Prostate gland (tissue), 2 donors: ENCODE measurements at places on chromosomes 11 and 22.

DNA sequence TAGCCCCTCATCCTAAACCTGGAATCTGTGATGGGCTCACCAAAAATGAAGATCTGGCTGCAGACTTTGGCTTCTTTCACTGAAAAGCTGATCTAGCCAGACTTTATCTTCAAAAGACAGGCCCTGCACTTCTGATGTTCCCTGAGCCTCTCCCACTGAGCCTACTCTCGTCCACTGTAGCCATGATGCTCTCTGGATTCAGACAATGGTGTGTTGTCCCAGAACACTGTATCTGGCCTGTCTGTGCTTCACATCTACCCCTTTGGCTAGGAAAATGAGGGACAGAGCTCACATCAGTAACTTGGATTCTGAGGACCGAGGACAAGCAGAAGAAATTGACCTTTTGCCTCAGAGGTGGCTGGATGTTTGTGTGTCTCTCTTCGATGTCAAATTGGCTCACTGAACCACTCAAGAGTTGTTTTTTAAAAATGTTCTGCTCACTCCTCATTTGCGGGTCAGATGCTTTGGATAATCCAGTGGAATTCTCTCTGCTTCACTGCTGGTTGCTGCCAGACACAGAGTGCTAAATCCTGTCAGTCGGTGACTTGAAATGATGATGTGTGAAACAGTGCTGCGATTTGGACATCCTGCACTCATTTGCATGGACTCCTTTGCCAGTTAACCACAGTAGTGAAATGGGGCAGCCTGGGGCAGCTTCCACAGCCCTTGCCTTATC, 67.5 kb downstream of the ARFGAP2 start:
- no peak for DNase-seq
- H3K27me3 ChIP-seq: no peaks in the 10 kb centered on the region
- no peak overlapping the region for H3K27ac ChIP-seq
- H3K4me3 ChIP-seq: no peak overlapping the region

DNA sequence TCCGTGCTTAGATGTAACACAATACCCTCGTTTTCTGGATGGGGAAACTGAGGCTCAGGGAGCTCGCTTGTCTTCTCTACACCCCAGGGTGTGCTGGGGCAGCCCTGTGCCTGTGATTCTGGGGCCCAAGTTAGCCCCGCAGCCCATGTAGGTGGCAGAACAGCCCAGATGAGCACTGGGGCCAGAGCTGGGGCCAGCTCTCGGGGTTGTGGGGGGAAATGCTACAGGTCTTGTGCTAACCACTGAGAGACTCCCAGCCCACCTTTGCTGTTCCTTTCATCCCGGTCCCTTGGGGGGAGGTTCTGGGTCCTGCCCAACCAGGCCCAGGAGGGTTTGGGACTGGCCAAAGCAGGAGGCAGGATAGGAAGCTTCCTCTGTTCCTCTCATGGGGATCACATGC, 13.5 kb downstream of the MYEOV start:
- H3K36me3 ChIP-seq: no peaks in the 10 kb centered on the region
- H3K4me1 ChIP-seq: no peaks in the 10 kb centered on the region
- DNase-seq: no peak
- no peaks in the 10 kb centered on the region for H3K27me3 ChIP-seq

DNA sequence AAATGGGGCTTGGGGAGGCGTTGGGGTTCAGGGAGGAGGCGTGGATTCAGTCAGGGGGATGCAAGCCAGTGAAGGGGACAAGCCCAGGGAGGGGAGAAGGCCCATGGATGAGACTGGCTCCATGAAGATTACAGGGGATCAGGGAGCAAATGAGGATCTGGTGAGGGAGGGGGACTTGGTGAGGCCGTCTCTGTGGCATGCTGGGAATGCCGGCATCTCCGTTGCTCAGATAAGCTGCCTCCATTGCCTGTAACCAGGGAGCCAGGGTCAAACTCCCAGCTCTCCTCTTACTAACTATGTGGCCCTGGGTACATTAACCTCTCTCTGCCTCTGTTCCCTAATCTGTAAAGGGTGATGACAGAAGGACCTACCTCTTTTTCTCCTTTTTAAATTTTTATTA, 38.7 kb downstream of the TPBGL start:
- no peak for DNase-seq
- H3K4me3 ChIP-seq: no peak overlapping the region
- no peaks in the 10 kb centered on the region for H3K4me1 ChIP-seq
- no peak overlapping the region for H3K27ac ChIP-seq
- no peaks in the 10 kb centered on the region for H3K27me3 ChIP-seq
- H3K36me3 ChIP-seq: peaks cover 11% of the 10 kb centered on the region

DNA sequence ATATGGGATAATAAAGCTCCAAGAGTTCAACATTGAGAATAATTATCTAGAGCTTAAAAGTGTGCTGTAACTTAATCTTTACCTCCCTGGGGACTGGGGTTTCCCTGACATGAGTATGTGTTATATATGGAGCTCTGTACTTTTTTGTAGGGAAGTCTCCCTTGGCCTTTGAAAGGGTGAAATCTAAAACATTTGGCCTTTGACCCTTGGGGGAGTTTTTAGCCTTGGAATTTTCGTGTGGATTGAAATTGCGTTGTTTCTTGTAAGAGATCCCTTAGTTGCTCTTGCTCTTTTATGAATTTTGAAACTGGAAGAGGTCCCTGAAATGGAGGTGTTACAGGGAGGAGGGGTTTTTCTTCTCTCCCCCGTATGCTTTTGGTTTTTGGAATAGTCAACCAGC, 450.0 kb downstream of the NELL1 start:
- H3K36me3 ChIP-seq: no peaks in the 10 kb centered on the region
- no peaks in the 10 kb centered on the region for H3K27me3 ChIP-seq
- no peaks in the 10 kb centered on the region for H3K4me1 ChIP-seq
- no peak overlapping the region for H3K4me3 ChIP-seq
- H3K27ac ChIP-seq: no peak overlapping the region

GRCh38 chr22:39898997-39899396, 1.9 kb upstream of the GRAP2 start:
- no peaks in the 10 kb centered on the region for H3K27me3 ChIP-seq
- no peak for DNase-seq
- no peak overlapping the region for H3K4me3 ChIP-seq
- no peaks in the 10 kb centered on the region for H3K4me1 ChIP-seq

DNA sequence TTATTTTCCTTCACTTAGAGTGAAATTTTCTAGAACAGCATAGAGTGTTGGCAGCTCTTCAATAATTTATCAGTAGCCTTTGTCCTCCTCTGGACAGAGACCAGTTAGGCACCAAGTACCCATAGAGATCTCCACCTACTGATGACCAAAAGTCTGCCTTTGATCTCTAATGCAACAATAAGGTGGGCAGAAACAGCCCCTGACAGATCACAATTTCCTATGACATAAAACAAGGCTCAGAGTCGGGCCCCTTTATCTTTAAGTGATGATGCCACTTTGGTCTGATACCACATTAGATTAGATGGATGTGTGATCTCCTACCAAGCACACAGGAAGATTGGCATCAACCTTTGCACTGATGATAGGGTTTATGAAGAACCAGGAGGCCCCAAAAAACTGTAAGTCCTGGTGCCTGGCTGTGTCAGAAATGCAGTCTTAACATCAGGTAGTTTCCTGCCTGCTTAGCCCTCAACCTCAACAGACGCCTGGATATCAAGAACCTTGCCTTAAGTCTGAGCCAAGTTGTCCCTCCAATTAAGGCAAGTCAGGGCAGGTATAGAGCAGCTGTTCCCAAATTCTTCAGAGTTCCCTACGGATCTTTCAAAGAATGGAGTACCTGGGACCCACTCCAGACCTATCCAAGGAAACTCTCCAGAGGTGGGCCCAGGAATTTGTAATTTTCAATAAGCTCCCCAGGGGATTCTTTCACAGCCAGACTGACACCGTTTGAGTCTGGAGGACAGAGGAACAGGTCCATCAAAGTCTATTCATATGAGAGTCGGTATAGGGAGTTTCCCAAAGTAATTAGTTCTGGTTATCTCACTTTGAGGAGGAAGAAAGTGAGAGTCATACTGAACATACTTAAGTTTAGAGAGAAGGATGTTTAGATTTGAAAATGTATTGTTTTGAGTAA, 30.6 kb upstream of the TMPRSS4 start:
- DNase-seq: no peak
- no peaks in the 10 kb centered on the region for H3K27me3 ChIP-seq
- H3K4me3 ChIP-seq: no peak overlapping the region
- H3K27ac ChIP-seq: no peak overlapping the region
- no peaks in the 10 kb centered on the region for H3K36me3 ChIP-seq
- no peaks in the 10 kb centered on the region for H3K4me1 ChIP-seq

- DNase-seq: no peak
- H3K36me3 ChIP-seq: no peaks in the 10 kb centered on the region
- no peaks in the 10 kb centered on the region for H3K27me3 ChIP-seq
- H3K27ac ChIP-seq: no peak overlapping the region
- no peak overlapping the region for H3K4me3 ChIP-seq
Observed at GRCh38 chr11:117300283-117300663, 9.1 kb downstream of the BACE1-AS start.

DNA sequence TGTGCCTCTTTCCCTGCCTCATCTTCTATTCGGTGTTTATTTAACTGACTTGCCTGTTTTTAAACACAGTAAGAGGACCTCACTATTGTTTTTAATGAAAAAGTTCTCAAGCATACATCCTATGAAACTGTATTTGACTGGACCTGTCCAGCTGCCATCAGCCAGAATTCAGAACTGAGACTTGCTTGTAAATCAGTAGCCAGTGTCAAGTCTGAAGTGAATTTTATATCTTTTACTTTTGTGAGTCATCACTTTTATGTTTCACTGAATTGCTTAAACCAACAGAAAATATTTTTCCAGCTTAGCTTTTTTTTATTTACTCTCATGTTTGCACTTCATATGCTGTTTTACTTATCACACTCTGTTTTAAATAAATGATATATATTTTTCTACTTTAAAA, 88.3 kb downstream of the LUZP2 start:
- no peak overlapping the region for H3K4me3 ChIP-seq
- H3K27me3 ChIP-seq: no peaks in the 10 kb centered on the region
- no peaks in the 10 kb centered on the region for H3K4me1 ChIP-seq
- no peaks in the 10 kb centered on the region for H3K36me3 ChIP-seq

GRCh38 chr11:27292637-27293010, 70.4 kb downstream of the CCDC34 start:
- no peak for DNase-seq
- no peak overlapping the region for H3K27ac ChIP-seq
- H3K4me3 ChIP-seq: no peak overlapping the region
- H3K36me3 ChIP-seq: no peaks in the 10 kb centered on the region
- no peaks in the 10 kb centered on the region for H3K27me3 ChIP-seq

DNA sequence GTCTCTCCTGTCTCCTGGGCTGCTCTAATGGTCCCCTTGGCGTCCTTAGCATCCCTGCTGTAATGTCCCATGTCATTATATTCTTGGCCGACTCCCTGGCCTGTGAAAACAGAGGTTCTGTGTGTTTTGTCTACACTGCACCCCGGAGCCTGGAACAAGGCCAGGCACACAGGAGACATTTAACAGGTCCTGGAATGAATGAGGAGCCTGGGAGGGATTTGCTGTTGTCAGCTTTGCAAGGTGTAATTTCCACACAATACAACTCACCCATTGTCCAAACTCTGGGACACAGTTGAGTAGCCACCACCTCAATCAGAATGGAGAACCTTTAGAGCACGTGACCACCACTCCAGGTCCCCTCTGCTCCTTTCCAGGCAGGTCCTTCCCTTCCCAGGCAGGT, 14.9 kb upstream of the PDGFB start:
- no peaks in the 10 kb centered on the region for H3K4me1 ChIP-seq
- no peak overlapping the region for H3K4me3 ChIP-seq
- no peak overlapping the region for H3K27ac ChIP-seq
- H3K36me3 ChIP-seq: no peaks in the 10 kb centered on the region
- H3K27me3 ChIP-seq: no peaks in the 10 kb centered on the region
